ENCODE measurements at places on chromosomes 7 and 10.

GRCh38 chr7:80124526-80125264 is 9.9 kb upstream of the GNAI1 start:
- no peak for DNase-seq

DNA sequence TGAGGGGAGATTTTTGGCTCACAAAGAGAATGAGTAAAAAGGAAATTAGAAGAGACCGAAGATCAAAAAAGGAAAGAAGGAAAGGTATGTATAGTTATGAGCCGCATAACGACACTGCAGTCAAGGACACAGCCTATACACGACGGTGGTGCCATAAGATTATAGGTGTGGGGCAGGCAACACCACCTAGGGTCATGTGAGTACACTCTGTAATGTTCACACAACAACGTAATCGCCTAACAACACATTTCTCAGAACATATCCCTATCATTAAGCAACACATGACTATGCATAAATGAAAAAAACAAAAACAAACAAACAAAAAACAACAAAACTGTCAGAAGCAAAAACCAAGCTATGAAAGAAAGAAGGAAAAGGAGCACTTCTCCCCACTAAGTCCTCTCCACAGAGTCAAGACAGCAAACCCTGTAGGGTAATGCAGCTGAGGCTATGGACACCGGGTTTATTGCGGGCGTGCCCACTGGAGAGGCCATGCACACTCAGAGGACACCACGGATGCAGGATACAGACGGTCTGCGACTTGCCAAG is 45.1 kb downstream of the PIP4K2A start:
- DNase-seq, result peak; percentile 89

- DNase-seq, result no peak
Observed at GRCh38 chr7:119007236-119007635, 782.7 kb downstream of the ANKRD7 start.

DNA sequence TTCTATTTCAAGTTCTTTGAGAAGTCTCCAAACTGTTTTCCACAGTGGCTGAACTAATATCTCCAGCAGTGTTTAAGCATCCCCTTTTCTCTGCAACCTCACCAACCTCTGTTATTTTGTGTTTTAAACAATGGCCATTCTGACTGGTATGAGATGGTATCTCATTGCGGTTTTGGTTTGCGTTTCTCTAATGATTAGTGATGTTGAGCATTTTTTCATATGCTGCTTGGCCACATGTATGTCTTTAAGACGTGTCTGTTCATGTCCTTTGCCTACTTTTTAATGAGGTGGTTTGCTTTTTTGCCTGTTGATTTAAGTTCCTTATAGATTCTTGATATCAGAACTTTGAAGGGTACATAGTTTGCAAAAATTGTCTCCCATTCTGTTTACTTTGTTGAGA is 156.6 kb upstream of the IMMP2L start:
- DNase-seq, result no peak

DNA sequence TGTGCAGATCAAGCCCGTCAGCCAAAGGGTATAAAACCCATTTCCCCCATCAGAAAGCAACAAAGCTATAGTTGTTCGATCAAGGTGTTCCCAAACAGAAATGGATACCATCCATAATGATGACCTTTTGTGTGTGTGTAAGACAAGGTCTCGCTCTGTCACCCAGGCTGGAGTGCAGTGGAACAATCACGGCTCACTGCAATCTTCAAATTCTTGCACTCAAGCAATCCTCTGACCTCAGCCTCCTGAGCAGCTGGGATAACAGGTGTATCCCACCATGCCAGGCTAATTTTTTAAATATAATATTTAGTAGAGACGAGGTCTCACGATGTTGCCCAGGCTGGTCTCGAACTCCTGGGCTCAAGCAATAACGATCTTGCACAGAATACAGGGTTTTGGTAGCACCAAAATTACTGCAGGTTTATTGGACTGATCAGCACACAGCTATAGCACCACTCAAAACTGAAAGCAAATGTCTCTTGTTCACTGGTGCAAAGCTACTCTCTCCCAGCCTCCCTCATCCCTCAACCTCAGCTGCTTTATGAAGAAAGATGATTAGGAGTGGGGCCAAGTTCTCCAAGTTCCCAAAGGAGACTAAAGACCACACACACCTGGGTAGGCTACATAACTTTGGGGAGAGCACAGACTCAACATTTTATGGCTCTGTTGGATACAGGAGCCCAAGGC is 80.5 kb downstream of the ABI1 start:
- no peak for DNase-seq

- no peak for DNase-seq
Observed at GRCh38 chr10:131848741-131849590, 51.8 kb upstream of the PPP2R2D start.

GRCh38 chr7:100598425-100598824 is 3.7 kb upstream of the PCOLCE start:
- DNase-seq, result no peak

DNA sequence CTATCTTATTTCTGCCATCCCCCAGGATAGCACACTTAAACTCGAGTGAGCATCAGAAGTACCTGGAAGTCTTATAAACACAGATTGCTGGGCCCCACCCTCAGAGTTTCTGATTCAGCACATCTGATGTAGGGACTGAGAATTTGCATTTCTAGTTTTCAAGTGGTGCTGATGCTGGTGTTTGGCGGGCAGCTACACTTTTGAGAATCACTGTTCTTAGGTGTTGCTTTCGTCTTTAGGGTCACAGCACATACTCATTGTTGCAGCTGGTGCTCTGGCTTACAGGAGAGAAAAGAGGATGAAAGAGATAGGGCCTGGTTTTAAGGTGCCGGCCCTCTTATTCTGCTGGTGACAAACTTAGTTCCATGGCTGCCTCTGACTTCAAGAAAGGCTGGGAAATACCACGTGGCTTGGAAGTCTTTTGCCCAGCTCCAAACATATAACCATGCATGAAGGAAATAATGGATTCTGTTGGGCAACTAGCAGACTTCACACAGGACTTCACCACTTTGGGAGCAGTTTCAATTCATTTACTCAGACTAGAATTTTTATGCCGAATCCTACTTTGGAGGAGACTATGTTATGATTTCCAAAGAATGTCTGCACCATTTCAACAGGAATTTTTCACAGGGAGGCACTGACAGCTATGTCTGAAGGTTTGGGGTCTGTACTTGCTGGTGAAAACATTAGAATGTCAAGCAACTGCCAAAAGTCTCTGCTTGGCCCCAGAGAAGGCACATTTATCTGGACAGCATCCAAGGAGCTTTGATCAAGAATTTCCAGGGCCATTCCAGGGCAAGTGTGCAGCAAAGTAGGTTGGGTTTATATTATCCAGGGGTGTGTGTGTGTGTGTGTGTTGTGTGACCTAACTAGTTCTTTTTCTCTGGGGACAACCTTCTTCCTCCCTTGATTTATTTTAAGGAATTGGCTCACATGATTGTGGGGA is 6.9 kb upstream of the MINDY4 start:
- peak; percentile 18 for DNase-seq

DNA sequence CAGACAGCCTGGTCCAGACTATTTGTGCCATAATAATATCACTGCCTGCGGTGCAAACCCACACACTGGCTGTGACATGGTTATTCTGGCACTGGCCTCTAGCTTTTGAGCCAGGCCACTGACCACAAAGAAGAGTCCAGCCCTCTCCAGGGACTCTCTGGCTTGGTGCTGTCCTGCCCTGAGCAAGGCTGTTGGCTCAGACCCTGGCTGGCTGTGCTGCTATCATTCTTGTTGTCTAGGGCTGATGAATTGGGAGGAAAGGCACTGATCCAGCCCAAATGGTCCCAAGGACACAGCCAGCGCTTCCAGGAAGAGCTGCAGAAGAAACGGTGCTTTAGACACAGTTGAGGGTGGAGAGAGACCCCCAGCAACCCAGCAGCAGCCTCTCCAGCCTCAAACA is 80.8 kb downstream of the TMEM130 start:
- no peak for DNase-seq

- DNase-seq, result no peak
Observed at GRCh38 chr7:24049296-24049695, 234.7 kb upstream of the NPY start.

DNA sequence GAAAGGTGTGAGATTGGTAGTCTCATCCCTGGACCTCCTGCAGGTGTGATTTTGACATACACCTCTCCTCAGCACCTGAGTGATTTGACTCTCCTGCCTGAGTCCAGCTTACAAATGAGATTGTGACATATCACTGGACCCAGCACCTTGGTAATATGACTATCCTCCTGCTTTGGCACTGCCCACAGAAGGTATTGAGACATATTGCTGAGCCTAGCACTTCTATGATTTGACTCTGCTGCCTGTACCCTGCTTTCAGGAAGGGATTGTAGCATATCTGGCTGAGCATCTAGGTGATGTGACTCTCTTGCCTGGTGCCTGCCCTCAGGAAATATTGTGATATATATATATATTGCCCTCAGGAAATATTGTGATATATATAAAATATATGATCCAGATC is 43.5 kb upstream of the ZNF680 start:
- no peak for DNase-seq

Measured in erythroblast (primary cell).